ENCODE measurements at places on chromosomes 11 and 22. TPM values are rescaled to one million over a fixed set of nuclear protein-coding genes. Genes with fewer than 3 reads are reported as not detected.

GRCh38 chr22:37148742-37149665 is 712 bp downstream of the IL2RB start:
- no peak for DNase-seq

- DNase-seq = no peak
Observed at GRCh38 chr22:50657925-50658324, 14.7 kb upstream of the SHANK3 start.

GRCh38 chr11:133844217-133844616 is 1.1 kb downstream of the SPATA19 start:
- no peak for DNase-seq

DNA sequence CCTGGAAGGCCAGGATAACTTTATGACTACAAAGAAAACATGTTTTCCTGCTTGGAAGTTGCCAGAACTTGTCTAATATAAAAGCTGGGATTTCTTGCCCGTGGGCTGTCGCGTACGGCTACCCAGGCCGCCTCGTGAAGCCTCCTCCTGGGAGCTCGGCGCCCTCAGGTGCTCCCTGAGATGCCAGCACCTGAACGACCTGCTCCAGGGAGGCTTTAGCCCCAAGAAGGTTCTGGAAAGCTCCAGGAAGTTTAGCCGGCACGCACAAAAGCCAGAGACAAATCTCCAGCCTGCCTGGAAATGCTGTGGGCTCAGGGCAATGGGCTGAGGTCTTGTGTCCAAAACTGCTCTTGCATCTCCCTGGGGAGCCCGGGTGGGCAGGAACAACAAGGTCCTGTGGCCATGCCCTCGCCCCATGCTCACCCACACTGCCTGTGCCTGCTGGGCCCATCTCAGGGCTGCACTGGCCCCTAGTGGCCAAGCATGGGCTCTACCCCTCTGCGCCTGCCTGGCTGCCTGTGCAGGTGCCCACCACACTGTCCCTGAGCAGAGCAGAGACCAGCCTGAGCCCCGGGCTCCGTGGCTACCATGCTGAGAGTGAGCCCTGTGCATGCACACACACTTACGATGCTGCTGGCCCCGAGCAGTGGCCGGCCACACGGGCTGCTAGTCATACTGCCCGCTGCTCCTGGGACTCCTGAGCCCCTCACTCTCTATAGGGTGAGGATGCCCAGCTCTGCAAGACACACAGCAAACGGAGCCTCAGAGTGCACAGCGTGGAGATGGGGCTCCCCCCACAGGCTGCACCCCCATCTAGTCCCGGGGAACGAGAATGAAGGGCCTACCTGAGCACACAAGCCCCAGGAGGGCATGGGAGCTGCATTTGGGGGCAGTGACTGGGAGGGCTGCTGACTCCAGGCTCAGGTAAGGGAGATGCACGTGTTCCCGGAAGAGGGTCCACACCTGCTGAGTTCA is 4.9 kb upstream of the CELSR1 start:
- DNase-seq = peak; percentile 70

DNA sequence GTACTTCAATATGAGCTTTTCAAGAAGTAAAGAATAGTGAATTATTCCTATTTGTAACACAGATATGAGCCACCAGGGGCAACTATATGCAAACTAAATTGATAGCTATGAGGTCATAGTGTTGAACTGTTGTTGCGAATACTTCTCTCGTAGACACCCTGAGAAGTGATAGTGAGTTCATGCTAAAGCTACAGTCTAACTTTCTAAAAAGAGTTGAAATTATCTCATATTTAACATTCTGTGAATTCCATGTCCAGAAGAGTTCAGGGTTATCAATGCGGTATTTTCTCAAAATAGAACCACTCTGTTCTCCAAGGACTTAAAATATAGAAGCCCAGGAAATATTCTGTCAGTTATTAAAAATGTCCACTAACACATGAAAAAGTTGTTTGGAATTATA is 185.4 kb downstream of the AASDHPPT start:
- no peak for DNase-seq

DNA sequence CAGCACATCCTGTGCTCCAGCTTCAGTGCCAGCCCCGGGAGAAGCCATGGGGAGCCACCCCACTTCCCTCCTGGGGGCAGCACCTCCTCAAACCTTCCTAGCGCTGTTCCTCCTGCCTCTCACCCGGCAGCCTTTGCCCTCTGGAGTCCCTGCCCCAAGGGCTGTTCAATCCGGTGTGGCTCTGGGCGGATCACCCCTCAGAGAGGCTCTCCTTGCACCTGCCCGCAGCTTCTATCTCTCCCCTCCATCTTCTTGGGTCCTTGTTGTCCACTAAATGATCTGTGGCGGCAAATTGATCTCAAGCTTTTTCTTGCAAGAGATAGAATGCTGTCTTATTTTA is 18.1 kb upstream of the CDKN1C start:
- no peak for DNase-seq

DNA sequence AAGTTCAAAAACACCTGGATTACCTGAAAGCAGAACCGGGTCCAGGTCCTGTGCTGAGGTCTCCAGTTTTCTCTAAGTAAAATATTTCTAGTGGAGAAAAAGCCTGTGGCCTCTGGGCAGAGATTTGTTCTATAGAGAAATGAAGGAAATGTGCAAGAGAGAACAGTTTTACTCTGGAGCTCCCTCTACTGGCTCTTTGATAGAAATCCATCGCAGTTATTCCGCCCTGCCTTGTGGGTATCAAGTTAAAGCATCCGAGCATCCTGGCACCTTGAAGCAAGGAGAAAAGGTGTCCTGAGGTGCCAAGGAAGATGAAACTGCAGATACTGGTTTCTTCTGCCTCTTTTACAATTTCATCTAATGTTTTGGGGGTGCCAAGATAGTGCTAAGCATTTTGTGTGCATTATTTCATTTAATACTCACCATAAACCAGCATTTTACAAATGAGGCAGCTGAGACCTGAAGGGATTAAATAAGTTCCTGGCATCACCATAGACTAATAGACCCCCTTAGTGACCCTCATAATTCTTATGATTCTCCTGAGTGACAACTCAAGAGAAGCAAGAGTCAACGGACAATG is 113.1 kb upstream of the HSD17B12 start:
- peak; percentile 63 for DNase-seq

DNA sequence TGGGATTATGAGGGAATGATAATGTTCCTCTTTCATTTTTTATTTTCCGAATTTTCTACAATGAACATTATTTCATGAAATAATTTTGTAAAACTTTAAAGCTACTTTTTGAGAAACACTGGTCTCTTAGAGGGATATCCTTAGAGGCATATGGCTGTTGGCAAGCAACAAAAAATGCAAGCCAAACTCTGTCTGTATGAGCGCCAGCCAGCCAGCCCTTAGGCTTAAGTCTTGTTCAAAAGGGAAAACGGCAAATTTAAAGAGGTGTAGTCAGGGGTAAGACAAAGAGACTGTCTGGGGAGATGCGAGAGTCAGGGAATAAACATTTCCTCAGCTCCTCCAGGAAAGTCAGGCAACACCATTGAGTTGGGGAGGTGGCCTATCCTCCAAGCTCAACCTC is 22.5 kb downstream of the ASCC2 start:
- DNase-seq = no peak

- DNase-seq = peak; percentile 54
Observed at GRCh38 chr11:37946155-37946766, 1348.2 kb upstream of the RAG2 start.

DNA sequence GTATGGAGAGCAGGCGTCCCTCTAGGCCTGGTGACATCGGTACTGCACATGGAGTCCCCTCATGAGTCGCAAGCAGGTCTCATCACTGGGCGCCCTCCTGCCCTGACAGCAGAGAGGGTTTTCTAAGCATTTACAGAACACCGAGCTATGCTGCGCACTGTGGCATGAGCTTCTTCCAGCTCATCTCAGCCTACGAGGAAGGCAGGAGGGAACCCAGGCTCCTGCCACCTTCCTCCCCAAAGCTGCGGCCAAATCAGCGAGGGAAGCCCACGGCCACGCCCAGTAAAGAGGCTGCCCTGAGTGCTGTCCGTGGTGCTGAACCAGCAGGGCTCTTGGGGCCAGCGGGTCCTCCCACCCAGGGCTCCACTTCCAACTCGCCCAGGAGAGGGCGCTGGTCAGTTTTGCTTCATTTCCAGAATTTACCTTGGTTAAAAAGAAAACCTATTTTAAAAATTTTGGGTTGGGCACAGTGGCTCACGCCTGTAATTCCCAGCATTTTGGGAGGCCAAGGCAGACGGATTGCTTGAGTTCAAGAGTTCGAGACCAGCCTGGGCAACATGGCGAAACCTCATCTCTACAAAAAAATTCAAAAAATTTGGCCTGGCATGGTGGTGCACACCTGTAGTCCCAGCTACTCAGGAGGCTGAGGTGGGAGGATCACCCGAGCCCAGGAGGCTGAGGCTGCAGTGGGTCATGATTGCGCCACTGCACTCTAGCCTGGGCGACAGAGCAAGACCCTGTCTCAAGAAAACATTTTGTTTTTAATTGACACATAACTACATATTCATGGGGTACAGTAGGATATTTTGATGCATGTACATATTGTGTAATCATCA is 34.2 kb downstream of the PHF21B start:
- DNase-seq = peak; percentile 85

DNA sequence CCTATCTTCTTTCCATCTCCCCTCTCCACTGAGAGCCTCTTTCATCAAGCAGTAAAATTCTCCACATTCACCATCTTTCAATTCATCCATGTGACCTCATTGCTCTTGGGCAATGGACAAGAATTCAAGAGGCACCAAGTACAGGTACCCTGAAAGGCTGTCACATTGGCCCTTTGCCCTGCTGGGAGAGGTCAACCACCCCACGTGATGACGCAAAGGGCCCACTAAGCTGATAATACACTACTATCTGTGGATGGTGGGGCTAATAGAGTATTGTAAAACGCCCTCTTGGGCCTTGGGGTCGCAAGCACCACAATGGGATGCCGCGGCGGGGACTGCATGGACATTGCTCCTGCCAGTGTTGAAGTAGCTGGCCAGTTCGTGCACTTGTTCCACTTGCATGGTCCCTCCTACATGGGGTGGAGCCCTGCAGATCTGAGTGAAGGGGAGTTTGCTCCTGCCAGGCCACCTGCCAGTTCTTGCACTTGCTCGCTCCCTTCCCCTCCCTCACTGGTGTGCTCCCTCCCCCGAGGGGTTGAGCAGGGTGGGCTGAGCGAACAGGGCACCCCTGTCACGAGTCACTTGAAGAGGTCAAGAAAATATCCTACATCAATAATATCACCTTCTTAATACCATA is 1578.8 kb upstream of the RAG2 start:
- no peak for DNase-seq

DNA sequence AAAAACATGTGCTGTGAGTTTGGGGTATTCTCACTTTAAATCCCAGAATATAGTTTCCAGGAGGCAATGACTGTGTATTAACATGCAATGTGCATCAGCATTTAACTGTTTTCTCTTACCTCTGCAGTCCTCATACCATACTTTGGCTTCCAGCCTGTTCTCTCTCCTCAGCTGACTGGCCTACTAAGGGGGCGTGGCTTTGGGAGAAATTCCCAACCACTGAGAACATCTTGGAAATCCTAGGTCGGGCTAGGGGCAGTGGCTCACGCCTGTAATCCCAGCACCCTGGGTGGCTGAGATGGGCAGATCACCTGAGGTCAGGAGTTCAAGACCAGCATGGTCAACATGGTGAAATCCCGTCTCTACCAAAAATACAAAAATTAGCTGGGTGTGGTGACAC is 13.5 kb upstream of the ZC3H12C start:
- DNase-seq = no peak

- DNase-seq = no peak
Observed at GRCh38 chr11:117768506-117768905, 28.5 kb downstream of the DSCAML1 start.

- no peak for DNase-seq
Observed at GRCh38 chr11:40647295-40647694, 812.2 kb downstream of the LRRC4C start.

ADM2 gene
- total RNA-seq = 1.8 TPM

RBM14 gene
- 79.3 TPM for total RNA-seq

OR2AT4 gene
- not detected for total RNA-seq

OR2D2 gene
- total RNA-seq = not detected

CACNA1I gene
- total RNA-seq = 0.06 TPM

Measured in PC-3 (cell line).